ENCODE measurements at places on chromosomes 6 and 20.
A peak's percentile ranks its signal among the peaks of the same experiment; 100 is the strongest.

DNA sequence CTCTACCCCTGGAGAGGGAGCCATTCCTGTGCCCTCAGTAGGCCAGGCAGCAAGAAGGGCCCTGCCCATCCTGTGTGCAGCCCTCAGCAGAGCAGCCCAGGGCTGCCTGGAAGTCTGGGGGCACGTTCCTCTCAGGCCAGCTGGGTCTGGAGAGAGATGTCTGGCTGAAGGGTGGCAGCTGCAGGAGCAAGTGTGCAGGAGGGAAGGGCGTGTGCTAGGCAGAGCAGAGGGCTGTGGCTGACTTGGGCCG, 62.7 kb downstream of the NOL4L start:
- no peak for DNase-seq

DNA sequence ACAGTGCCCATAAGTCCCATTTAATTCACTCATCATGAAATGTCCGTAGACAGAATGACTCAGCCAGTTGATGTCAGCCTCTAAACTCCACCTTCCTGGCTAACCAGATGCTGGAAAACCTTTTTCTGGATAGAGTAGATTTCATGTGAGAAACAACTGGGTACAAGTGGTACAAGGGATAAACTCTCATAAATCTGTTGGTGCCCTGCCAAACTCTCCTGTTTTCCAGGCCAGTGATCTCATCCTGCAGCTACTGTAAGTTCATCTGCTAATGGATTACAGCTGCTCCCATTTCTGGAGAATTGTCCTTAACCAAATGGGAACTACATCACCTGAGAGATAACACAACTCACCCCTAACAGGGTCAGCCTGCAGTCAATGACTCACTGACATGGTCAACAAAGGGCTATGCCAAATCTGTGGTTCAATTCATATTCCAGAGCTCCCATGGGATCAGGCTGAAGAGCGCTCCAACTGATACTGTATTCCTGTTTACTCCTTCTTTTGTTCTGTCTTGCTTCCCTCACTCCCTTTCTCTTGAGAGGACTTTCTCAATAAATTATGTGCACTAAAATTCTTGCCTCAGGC, 210.1 kb upstream of the HDDC2 start:
- no peak for DNase-seq

GRCh38 chr6:159716247-159717096, 10.8 kb upstream of the WTAP start:
- no peak for DNase-seq

DNA sequence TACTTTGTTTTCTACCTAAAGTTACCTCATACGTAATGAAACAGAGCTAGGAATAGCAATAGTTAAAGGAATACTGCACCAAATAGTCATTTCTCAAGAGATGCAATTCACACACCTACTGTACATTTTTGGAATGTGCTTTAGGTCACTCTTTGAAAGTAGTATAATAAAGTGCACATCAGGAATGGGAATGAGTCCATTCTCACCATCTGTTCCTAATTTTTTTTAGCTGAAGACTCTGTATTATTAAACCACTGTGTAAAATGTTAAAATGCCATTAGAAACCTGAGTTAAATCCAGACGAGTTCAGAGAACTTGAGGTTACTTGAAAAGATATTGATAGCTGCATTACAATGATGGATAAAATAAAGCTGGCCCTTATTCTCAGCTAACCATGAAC, 51.9 kb upstream of the EPHA7 start:
- no peak for DNase-seq

GRCh38 chr6:36555750-36556252, 8.5 kb upstream of the STK38 start:
- no peak for DNase-seq

- DNase-seq: peak; percentile 62
Observed at GRCh38 chr6:166512567-166512966, 73.9 kb downstream of the RAMACL start.

GRCh38 chr6:132167929-132168892, 217.0 kb upstream of the CCN2 start:
- no peak for DNase-seq

DNA sequence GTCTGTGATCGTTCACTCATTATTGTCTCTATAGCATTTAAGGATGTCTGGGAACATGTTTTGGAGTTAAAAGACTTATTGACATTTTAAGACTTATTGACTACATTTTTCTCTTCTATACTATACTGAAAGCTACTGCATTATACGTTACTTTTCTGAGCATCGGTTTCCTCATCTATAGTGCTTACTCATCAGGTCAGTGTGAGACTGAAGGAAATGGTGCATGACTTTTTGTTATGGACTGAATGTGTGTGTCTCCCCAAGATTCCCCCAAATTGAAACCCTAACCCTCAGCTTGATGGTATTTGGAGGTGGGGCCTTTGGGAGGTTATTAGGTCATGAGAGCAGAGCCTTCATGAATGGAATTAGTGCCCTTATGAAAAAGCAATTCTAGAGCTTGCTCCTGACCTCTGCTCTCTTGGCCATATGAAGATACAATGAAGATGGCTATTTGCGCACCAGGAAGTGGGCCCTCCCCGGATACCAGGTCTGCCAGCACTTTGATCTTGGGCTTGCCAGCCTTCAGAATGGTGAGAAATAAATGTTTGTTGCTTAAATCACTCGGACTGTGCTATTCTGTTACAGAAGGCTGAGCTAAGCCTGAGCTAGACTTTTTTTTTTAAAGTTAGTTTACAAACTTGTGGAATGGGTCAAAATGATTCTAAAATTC, 243.7 kb upstream of the RREB1 start:
- no peak for DNase-seq

GRCh38 chr20:49612127-49612738, 44.3 kb upstream of the PTGIS start:
- DNase-seq: no peak

- DNase-seq: no peak
Observed at GRCh38 chr6:82365016-82365795, 1.6 kb downstream of the TPBG start.

DNA sequence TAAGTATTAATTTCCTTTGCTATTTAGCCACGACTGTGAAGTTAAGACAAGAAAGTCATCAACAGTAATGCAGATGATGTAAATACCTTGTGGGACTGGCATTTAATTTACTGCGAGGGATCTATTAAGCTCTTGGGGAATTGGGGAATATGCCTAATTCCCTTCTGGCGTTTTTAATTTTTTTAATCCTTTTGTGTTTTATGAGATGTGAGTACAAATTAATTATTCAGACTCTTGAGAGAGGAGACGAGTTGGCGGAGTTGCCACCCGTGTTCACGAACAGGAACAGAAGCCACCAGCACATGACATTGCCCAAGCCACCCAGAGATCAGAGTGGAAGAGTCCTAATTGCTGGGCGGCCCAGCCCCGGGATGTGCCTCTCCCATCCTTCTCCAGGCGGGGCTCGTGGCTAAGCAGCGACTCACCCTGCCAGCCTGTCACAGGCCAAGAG, 533 bp upstream of the CRYBG1 start:
- no peak for DNase-seq

DNA sequence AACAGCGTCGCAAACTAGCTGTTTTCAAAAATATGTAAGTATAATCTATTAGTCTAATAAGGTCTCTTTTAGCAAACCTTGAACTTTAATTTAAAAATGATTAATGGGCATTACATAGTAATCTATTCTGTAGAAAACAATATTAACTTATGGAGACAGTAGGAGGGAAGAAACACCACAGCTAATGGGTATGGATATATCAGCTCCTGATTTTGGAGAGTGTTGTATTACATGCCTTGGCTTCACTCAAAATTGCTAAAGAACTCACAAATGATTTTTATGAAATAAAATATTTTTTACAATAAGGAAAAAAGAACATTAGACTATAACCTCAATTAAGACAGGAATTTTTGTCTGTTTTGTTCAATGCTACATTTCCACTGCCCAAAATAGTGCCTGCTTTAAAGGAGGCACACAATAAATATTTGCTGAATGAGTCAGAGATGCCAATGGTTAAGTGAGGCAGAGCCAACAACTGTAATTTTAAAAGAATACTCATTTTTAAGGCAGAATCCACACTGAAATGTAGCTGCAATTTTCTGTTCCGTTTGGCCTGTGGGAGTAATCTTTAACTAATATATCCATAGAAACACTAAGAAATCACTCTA, 15.7 kb downstream of the ATG5 start:
- no peak for DNase-seq

DNA sequence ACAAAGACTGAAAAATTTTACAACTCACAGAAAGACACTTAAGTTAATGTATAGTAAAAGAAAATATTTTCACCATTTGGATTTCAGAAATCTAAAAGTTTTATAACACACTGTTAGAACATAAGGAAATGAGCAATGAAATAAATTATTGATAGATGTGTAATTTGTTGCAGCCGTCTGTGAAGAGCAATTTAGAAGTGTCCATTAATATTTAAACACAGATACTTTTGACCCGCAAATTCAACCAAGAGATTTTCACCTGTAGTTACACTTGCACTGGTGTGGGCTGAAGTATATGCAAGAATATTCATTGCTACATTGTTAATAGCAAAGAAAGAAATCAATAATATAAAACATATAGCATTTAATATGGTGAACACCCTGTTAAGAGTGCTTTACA, 14.6 kb upstream of the SLC17A3 start:
- DNase-seq: no peak

DNA sequence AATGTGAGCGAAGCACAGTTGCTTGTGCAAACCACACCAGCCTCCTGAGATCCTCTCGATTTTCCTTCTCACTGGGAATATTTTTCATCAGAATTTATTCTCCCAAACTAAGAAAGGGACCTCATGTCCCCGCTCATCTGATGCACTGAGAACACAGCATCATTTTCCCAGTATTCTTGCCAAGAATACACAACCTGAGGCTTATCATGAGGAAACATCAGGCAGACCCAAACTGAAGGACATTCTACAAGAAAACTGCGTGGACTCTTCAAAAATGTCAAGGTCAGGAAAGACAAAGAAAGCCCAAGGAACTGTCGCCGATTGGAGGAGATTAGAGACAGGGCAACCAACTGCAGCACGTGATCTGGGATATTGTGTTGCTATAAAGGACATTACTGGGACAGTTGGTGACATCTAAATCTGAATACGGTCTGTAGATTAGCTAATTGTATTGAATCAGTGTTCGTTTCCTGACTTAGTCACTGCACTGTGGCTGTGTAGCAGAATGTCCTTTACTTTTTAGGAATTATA, 72.3 kb downstream of the SNX5 start:
- no peak for DNase-seq

DNA sequence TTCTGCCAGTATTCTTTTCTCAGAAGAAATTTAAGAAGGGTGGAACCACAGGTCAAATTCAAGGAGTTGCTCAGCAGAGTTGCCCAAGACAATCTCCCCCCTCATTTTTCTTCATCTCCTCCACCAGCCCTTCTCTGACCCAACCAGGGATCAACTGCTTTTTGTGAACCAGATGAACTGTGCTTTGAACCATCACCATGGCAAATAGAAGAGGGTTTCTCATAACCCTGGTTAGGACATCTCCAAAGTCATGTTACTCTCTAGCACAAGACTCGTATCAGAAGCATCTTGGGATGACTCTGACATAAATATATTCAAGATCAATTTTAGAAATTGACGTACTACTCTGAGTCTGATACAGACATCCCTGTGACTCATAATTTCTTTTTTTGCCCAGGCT, 130.7 kb downstream of the ALDH8A1 start:
- DNase-seq: no peak

- no peak for DNase-seq
Observed at GRCh38 chr6:94045099-94045829, 625.9 kb upstream of the EPHA7 start.

DNA sequence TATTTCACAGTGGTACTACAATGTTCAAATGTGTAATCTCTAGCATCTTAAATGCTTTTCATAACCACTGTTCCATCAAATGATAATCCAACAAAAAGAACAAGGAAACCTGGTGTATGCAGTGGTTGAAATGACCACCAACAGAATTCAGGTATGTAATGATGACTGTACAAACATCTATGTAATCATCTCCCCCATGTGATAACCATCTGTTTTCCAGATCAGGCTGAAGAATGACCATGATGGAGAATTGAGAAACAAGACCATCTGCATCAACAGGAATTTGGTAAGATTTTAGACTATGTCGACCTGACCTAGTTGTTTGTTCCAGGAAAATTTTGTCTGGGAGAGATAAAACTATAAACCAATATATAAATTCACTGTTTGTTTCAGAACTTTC, 81.3 kb upstream of the ASCC3 start:
- no peak for DNase-seq

GRCh38 chr6:57162028-57162427, 10.1 kb upstream of the BAG2 start:
- no peak for DNase-seq

DNA sequence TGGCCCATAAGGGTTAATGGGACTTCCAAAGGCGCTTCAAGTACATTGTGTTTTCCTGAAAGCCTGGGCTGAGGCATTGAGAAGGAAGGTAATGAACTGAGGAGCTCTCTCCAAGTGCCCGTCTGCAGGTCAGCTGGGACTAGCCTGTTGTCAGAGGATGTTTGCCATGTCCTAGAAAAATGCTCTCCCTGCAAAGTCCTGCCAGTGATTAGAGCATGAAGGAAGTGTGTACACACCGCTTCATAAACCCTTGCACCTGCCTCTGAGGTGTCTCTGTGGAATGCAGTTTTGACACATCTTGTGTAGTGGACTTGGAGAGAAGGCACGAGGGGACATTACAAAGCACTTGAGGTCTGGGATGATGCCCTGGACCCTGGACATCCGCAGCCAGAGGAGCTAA, 506.7 kb downstream of the KIF16B start:
- DNase-seq: no peak

- no peak for DNase-seq
Observed at GRCh38 chr6:24009319-24009718, 116.7 kb upstream of the NRSN1 start.

GRCh38 chr6:32176476-32177182, 745 bp upstream of the AGPAT1 start:
- no peak for DNase-seq

DNA sequence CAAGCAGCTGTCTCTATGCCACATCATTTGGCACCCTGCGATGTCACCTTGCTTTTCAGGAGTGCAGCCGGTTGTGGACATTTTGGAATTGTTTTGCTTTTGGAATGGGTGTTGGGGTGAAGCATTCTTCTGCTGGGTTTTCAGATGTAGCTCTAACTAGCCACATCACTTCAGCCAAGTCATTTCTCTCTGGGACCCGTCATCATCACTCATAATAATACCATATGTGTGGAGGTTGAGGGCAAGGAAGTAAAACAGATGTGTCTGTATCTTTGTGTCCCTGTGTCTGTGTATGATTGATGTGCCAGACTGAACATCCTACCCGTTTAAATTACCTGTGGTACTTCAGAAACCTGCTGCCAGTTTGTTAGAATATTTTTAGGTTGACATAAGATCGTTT, 49.5 kb upstream of the TULP4 start:
- no peak for DNase-seq

GRCh38 chr20:53068241-53068640, 96.1 kb downstream of the TSHZ2 start:
- DNase-seq: no peak

- no peak for DNase-seq
Observed at GRCh38 chr6:4632421-4632820, 143.8 kb upstream of the CDYL start.

- no peak for DNase-seq
Observed at GRCh38 chr20:52142757-52143156, 48.8 kb downstream of the ZFP64 start.

GRCh38 chr6:82441047-82441855, 77.6 kb downstream of the TPBG start:
- no peak for DNase-seq

- no peak for DNase-seq
Observed at GRCh38 chr6:961407-961960, 268.5 kb upstream of the EXOC2 start.

GRCh38 chr6:21371676-21372171, 221.8 kb upstream of the SOX4 start:
- no peak for DNase-seq

GRCh38 chr20:17438436-17439039, 92.6 kb downstream of the BFSP1 start:
- DNase-seq: no peak

All from CD4-positive, alpha-beta T cell treated with Interleukin-4 for 1 hour (primary cell).